Motor neuron (in vitro differentiated cells): ENCODE measurements at places on chromosomes 5 and 9.

- peak; percentile 4 for ATAC-seq
These were observed 539 bp downstream of the POC5 start for GRCh38 chr5:75716715-75717081.

- ATAC-seq = peak; percentile 83
These were observed 82.4 kb downstream of the NNT start for GRCh38 chr5:43685252-43685950.

DNA sequence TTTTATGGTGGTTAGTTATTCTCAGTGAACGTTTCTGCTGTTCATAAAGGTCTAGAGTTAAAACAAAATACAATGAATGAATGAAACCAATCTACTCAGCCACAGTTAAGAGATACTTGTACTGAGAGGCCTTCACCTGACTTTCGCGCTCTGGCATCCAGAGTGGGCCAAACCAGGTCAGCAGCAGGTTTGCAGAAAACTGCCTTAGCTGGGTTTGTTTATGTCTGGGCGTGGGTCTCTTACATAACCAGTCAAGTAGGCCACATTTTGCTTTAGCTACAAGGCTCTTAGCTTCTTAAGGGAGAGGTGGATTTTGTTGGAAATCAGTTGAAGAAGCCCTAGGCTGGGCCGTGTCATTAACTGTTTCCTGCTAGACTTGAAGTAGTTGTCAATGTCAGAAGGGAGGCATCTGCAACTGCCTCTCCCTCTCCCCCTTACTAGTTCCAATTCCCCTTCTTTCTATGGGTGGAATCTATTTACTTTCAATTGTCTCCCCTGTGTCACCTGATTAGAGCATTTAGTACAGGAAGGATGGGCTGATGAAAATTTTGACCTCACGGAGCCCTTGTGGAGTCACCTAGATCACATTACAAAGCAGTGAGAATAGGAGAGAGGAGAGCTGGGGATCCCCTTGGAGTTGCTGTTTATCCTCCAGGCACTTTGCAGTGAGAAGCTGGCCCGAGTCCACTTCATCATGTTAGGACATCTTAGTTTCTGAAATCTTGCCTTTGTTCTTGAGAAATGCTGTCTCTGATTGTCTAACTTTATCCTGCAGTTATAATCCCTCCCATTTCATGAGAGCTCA, 200.5 kb downstream of the ARHGEF28 start:
- no peak for ATAC-seq

DNA sequence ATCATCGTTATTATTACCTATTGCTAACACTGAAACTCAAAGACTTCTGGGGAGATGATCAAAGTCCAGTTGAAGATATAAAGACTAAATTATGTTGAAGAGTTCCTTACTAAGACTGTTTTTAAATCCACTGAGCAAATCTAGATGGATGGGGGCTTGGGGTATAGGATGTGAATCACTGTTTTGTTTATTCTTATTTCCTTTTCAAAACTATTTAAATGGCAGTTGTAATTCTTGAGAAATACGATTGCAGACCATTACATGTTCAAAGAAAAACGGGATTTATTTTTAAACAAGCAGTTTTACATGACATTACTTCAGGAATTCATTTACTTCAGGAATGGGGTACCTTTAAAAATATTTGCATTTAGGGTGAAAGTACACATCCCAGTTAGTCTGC, 4.3 kb downstream of the RASGRF2 start:
- no peak for ATAC-seq

- ATAC-seq = peak; percentile 22
These were observed 45.8 kb downstream of the KIAA1958 start for GRCh38 chr9:112532427-112532826.

DNA sequence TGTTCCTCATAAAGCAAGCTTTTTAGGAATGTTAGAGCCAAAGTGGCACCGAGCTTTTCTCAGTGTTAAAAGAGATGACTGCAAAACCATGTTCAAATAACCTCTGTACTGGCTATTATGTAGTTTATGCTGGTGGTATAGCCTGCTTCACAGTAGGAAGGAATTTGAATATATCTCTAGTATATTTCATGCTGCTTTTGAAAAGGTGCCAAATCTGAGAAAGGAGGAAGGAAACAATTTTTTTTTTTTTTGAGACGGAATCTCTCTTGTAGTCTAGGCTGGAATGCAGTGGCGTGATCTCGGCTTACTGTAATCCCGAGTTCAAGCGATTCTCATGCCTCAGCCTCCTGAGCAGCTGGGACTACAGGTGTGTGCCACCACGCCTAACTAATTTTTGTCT, 13.5 kb downstream of the CREBRF start:
- ATAC-seq = no peak

DNA sequence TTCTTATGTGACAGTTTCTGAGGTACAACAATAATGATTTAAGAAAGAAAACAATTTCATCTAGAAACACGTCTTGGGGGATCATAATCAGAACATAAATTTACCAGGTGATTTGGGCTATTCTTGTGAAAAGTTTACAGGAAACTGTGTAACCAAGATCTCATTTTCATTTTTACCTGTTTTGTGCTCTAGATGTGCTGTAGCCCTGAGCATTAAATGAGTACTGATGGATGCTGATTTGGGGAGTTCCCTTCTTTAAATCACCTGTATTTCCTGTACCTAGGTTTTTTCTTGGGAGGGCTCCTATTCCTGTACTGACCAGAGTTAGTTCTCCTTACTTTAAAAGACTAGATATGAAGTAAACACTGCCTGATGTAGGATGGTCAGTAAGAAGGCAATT, 12.7 kb downstream of the MATR3 start:
- no peak for ATAC-seq

DNA sequence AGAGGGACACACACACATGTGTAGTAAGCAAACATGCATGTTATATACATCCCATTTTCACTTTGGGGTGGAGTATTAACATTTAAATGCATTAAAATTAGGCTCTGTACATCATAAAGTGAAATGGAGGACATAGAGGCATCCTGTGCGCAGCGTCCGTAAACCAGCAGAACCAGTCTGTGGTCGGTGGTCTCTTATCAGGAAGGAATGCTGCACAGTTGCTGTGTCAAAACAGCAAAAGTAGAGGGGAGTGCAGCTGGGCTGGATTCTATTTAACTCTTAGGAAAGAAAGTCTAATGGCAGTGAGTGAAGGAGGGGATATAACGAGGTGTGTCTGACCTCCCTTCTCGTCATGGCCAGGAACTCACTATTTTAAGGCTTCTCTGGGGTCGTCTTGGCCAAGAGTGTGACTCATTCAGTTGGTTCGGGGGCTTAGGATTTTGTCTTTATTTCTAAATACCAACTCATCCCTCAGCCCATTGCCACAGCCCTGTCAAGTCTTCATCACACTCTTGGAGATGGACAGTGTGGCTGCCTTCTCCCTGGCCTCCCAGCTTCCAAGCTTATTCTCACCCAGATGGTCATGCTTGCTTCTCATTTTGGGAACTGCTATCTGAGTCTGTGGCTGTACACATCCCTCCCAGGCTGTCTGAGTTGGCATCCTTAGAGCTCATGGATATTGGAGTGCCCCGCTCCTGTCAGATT, 20.1 kb upstream of the CXCL14 start:
- no peak for ATAC-seq

DNA sequence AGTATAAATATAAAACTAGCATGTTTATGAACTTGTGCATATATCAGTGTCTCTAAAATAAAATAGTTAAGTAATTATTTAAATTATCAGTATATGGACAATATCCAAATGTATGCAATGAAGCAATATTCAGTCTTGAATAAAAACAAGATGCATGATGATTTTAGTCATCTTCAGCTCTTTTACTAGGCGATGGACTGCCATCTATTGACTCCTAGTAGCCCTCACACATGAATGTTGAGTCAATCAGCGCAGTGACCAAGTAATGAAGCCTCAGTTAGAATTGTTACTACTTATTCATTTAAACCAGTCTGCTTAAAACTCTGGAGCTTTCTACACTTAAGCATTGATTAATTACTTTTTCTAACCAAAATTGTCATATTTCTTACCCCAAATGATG, 92.9 kb upstream of the GRHPR start:
- peak; percentile 75 for ATAC-seq
